ENCODE measurements at places on chromosomes 3 and 15. TPM values are rescaled to one million over a fixed set of nuclear protein-coding genes. Genes with fewer than 3 reads are reported as not detected.

GRCh38 chr3:27357665-27358258, 11.4 kb downstream of the NEK10 start:
- H3K27ac ChIP-seq = no peak overlapping the region
- no peaks in the 10 kb centered on the region for H3K36me3 ChIP-seq
- H3K27me3 ChIP-seq = peaks cover 2% of the 10 kb centered on the region
- H3K4me3 ChIP-seq = no peak overlapping the region
- H3K4me1 ChIP-seq = peaks cover 27% of the 10 kb centered on the region
- DNase-seq = peak; percentile 80

- H3K27me3 ChIP-seq = no peaks in the 10 kb centered on the region
- no peaks in the 10 kb centered on the region for H3K36me3 ChIP-seq
- no peak overlapping the region for H3K4me3 ChIP-seq
- no peak overlapping the region for H3K27ac ChIP-seq
- H3K4me1 ChIP-seq = no peaks in the 10 kb centered on the region
- DNase-seq = no peak
Observed at GRCh38 chr3:41249318-41249717, 50.0 kb downstream of the CTNNB1 start.

MYZAP gene
- total RNA-seq = not detected

DNA sequence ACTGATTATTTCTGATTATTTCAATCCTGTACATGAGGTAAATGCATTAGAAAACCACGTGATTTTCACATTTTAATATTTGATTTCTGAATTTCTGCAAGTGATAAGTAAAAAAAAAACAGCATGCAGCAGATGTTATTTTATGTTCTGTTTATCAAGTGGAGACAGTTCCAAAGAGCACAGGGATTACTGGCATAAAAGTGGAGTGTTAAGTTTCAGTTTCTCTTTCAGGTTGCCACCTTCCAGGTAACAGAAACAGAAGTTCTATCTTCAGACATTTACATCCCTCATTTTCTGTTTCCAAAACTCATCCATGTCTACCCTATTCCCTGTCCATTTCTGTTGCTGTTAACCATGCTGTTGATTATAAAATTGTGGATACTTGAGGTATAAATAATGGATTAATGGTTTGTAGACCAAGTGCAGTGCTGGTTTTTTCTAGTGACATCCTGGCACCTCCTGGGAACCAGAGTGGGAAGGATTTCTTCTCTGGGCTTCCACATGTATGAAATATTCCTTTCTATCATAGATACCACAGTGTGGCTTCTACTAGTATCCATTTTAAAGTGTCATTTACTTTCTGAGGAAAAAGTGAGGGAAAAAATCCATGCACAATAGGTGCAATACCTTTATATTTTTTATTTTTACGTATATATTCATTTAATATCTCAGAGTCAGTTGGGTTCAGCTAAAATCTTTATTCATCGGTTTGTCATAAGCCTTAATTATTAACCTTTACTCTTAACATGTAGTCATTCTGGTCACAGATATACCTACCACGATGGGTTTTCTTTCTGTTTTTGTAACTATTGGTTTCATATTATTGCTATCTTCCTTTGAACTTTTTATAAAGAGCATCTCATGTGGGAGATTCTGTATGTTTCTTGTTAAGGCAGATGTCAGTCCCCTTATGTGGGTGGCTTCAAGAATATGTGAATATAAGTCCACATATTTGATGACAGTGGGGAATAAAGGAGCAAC, 1010.0 kb downstream of the SQOR start:
- H3K27ac ChIP-seq = no peak overlapping the region
- H3K27me3 ChIP-seq = no peaks in the 10 kb centered on the region
- DNase-seq = no peak

DNA sequence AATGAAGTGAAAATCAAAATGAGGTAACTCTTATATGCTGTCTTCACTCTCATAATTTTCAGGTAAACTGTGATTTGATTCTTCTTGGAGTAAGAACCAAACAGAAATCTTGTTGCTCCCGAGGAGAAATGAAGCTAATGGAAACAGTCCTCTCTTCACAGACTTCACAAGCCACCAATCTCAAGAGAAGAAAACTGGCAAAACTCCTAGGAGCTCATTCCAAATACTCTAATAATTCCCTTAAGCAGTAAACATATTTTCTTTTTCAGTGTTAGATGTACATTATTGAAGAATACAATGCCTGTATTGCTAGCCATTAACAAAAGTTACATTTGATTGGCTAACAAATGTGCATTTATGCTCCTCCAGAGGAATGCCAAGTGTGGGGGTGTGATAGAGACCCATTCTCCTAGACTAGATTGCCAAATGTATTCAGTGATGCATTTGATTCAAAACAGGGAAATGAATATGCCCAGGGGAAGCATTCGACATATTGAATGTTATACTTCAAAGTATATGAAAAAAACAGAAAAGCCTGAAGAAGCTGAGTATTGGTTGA, 11.8 kb upstream of the RIOX2 start:
- H3K4me3 ChIP-seq = no peak overlapping the region
- H3K4me1 ChIP-seq = peaks cover 45% of the 10 kb centered on the region
- peaks cover 28% of the 10 kb centered on the region for H3K36me3 ChIP-seq
- no peak for DNase-seq

DNA sequence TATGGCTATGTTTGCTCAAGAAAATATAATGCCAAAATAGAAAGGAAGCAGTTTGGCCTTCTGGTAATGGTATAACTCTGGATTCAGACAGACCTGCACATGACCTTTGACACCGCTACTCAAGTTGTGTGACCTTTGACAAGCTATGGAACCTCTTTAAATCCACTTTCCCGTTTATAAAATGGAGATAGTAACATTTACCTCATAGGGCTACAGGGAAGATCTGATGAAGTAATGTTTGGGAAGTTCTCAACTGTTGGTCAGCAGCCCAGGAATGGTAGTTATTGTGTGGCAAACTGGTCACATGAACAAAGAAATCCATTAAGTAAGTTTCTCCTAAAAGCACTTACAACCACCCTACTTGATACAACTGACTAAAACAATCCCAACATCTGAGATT, 95.1 kb upstream of the PHLDB2 start:
- H3K4me3 ChIP-seq = no peak overlapping the region
- H3K4me1 ChIP-seq = peaks cover 8% of the 10 kb centered on the region
- no peak overlapping the region for H3K27ac ChIP-seq
- H3K27me3 ChIP-seq = no peaks in the 10 kb centered on the region
- DNase-seq = no peak

- H3K4me1 ChIP-seq = peaks cover 15% of the 10 kb centered on the region
- no peak overlapping the region for H3K4me3 ChIP-seq
- peaks cover 16% of the 10 kb centered on the region for H3K27me3 ChIP-seq
- no peaks in the 10 kb centered on the region for H3K36me3 ChIP-seq
- no peak overlapping the region for H3K27ac ChIP-seq
- no peak for DNase-seq
Observed at GRCh38 chr15:74831813-74832495, 5.5 kb downstream of the CPLX3 start.

P2RY1 gene
- 1.1 TPM for total RNA-seq

NRROS gene
- 37.5 TPM for total RNA-seq

- H3K4me1 ChIP-seq = no peaks in the 10 kb centered on the region
- DNase-seq = no peak
- no peaks in the 10 kb centered on the region for H3K27me3 ChIP-seq
Observed at GRCh38 chr3:177905173-177906125, 630.8 kb upstream of the KCNMB2 start.

DNA sequence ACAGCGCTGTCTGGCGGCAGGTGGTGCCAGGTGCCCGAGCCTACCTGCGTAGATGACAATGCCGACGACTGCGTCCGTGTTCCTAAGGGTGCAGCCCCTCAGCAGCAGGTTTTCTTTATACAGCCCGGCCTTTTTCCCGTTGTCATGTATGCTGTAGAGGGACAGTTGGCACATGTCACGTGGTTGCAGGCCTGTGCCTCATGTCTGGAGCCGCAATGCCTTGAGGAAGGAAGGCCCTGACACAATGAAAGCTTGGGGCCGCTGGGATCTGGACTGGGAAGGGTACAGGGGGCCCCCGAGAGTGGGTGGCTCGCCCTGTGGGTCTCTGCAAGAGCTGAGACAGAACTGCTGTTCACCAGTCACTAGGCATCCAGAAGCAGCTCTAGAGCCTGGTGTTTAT, 136.0 kb downstream of the ATP10A start:
- no peak overlapping the region for H3K4me3 ChIP-seq
- DNase-seq = peak; percentile 37
- peaks cover 9% of the 10 kb centered on the region for H3K36me3 ChIP-seq
- H3K27me3 ChIP-seq = no peaks in the 10 kb centered on the region

MYEF2 gene
- total RNA-seq = 25.8 TPM

DNA sequence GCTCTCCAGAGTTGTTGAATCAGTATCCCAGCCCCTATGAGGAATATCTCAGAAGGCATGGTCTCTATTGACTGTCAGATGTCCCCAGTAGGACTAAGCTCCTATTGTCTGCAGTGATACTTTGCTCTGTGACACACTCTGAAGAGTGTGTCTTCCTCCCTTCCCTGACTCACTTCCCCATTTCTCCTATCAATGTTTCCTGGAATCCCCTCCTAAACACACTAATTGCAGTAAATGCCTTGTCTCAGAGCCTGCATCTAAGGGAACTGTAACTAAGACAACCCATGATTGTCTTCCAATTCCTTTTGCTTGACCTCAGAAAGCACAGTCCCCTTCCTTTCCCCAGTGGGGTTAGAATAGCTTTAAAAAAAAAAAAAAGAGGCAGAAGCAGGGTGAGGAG, 397.3 kb upstream of the PROK2 start:
- peaks cover 7% of the 10 kb centered on the region for H3K4me1 ChIP-seq
- H3K27me3 ChIP-seq = peaks cover 29% of the 10 kb centered on the region
- no peak overlapping the region for H3K27ac ChIP-seq
- H3K36me3 ChIP-seq = no peaks in the 10 kb centered on the region
- H3K4me3 ChIP-seq = no peak overlapping the region

DNA sequence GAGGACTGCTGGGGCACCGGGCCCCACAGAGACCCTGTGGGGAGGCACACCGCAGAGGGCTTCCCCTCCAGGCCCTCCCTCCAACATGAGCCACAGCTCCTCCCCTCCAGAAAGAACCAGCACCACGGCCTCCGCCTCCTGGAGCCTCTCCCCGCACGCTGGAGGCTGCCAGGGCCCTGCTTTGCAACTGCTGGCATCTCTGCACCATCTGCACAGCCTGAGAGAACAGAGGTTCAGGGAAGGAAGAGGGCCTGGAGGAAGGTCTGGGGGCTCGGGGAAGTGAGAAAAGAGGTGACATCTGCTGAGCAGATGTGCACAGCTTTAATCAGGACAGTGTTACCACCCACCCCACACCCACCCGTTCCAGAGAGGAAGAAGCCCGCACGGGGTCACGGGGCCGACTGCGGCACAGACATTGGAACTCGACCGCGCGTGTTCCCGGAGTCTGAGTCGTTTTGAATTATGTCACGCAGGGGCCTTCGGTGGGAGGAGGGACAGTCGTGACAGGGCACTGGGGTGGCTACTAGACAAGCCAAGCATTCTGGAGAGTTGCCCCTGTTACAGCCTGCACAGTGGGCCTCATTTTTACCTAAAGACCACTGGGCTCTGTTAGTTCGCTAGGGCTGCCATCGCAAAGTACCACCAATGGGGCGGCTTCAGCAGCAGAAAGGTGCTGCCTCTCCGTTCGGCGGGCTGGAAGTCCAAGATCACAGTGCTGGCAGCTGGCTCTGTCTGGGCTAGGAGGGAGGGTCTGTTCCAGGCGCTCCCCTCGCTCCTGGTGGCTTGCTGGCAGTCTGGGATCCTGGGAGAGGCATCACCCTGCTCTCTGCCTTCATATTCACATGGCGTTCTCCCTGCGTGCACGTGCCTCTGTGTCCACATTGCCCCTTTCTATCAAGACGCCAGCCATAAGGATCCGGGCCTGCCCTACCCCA, 194.8 kb downstream of the XXYLT1 start:
- H3K27me3 ChIP-seq = no peaks in the 10 kb centered on the region
- H3K36me3 ChIP-seq = no peaks in the 10 kb centered on the region
- H3K4me1 ChIP-seq = peaks cover 1% of the 10 kb centered on the region
- H3K4me3 ChIP-seq = no peak overlapping the region
- H3K27ac ChIP-seq = no peak overlapping the region
- DNase-seq = no peak

All from activated CD8-positive, alpha-beta memory T cell treated with anti-CD3 and anti-CD28 coated beads, Interleukin-2, amount 10 ng/mL, durations not matched to agents 7 days and 5 days (primary cell).